ENCODE measurements at places on chromosomes 1 and 21. TPM values are rescaled to one million over a fixed set of nuclear protein-coding genes. Genes with fewer than 3 reads are reported as not detected.
A peak's percentile ranks its signal among the peaks of the same experiment; 100 is the strongest.

- no peak overlapping the region for H3K27ac ChIP-seq
- H3K4me1 ChIP-seq: peaks cover 2% of the 10 kb centered on the region
- no peak overlapping the region for H3K4me3 ChIP-seq
- no peaks in the 10 kb centered on the region for H3K36me3 ChIP-seq
Measured at GRCh38 chr1:82491301-82492048, 690.7 kb downstream of the ADGRL2 start.

GRCh38 chr1:40926441-40926840, 53.1 kb upstream of the CTPS1 start:
- no peak overlapping the region for H3K4me3 ChIP-seq
- no peaks in the 10 kb centered on the region for H3K27me3 ChIP-seq
- no peak for DNase-seq
- peaks cover 8% of the 10 kb centered on the region for H3K4me1 ChIP-seq
- no peaks in the 10 kb centered on the region for H3K36me3 ChIP-seq

GRCh38 chr1:151529211-151529702, 10.9 kb upstream of the TUFT1 start:
- DNase-seq: no peak
- no peaks in the 10 kb centered on the region for H3K27me3 ChIP-seq
- no peak overlapping the region for H3K27ac ChIP-seq
- H3K36me3 ChIP-seq: no peaks in the 10 kb centered on the region

DNA sequence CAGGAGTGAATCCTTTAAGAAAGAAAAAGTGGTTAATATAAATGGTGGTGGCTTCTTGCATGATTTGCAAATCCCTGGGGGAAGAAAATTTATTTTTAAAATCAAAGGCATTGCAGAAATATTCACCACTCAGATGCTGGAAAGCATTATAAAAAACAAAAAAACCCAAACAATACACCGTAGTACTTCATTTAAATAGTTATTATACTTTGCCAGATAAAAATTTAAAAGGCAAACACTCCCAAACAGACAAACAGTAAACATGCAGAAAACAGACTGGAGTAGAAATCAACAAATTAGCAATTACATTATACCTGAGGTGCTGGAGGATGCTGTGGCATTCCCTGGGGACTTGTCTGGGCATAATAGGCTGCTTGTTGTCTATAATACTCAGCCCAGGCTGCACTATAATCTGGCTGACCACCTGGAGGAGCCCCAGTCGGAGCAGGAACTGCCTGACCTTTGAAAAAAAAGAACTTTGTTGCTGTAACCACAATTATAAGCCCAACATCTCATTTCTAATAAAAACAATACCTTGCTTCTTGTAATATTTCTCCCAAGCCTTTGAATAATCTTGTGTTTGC, 29.9 kb downstream of the FUBP1 start:
- peak overlapping the region; percentile 42 for H3K27ac ChIP-seq
- peaks cover 8% of the 10 kb centered on the region for H3K4me1 ChIP-seq
- no peaks in the 10 kb centered on the region for H3K27me3 ChIP-seq
- DNase-seq: peak; percentile 32

DNA sequence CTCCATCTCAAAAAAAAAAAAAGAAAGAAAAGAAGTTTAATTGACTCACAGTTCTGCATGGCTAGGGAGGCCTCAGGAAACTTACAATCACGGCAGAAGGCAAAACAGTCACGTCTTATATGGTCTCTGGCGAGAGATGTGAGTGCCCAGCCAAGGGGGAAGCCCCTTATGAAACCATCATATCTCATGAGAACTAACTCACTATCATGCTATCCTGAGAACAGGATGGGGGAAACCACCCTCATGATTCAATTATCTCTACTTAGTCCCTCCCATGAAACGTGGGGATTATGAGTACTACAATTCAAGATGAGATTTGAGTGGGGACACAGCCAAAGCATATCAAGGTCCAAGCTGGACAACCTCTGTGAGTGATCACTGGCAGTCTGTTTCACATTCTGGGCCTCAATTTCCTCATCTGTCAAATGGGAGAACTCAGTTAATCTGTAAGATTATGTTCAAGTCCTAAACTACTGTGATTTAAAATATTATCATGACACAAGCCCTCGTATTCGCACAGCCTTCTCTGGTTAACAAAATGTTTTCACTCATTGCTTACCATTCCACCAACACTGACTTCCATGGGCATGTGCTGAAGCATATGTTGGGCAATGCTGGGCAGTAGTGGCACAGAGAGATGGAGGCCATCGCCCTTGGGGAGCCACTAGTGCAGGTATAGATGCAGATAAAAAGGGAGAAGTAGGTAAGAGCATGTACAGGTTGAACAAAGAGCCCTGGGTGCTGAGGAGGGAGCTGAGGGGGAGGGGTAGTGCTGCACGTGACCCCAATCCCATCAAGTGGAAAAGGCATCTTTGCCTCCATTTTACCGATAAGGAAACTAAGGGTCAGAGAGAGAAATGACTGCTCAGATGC, 46.2 kb upstream of the SLC2A1 start:
- no peak for DNase-seq
- H3K27me3 ChIP-seq: no peaks in the 10 kb centered on the region
- H3K36me3 ChIP-seq: no peaks in the 10 kb centered on the region
- peaks cover 44% of the 10 kb centered on the region for H3K4me1 ChIP-seq

DNA sequence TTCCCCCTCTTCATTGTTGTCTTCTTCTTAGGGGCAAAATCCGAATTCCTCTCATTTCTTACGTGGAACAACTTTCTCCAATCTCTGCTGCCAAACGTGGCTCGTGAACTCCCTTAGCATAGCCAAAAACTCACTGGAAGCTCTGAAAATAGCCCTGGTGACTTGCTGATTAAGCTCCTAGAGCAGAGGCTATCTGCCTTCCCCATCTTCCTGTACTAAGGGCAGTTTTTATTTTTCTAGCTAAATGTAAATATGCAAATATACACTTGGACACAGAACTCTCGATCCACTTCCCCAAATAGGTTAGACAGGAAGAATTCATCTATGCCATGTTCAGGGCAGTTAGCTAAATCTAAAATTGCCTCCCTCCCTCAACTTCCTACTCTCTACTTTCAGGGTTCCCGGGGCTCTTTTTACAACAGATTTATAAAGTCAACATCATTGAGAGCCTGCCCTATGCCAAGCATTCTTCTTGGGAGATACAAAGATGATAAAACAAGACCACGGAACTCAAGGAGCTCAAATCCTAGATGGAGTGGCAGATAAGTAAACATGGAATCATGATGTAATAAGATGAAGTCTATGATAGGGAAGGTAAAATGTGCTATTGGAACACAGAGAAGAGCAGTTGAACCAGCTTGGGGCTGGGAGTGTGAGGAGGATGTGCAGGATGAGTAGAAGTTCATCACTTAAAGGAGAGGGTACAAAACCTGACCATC, 59.4 kb upstream of the FMOD start:
- no peak for DNase-seq
- no peak overlapping the region for H3K27ac ChIP-seq
- H3K4me3 ChIP-seq: no peak overlapping the region
- no peaks in the 10 kb centered on the region for H3K36me3 ChIP-seq
- H3K4me1 ChIP-seq: no peaks in the 10 kb centered on the region

DNA sequence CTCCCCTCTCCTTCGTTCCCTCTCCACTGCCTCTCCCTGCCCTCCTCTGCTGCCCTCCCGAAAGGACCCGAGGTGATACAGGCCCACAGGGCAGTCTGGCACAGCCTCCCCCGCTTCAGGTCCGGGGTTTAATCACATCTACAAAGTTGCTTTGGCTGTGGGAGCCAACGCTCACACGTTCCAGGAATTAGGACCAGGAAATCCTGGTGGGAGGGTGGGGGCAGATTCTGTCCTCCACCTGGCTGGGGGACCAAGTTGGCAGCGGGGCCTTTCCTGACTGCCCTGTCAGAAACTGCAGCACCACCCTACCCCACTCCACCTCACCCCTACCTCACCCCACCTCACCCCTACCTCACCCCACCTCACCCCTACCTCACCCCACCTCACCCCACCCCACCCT, 95.1 kb downstream of the WDR4 start:
- no peak for DNase-seq
- H3K27ac ChIP-seq: no peak overlapping the region
- H3K4me3 ChIP-seq: no peak overlapping the region
- peaks cover 42% of the 10 kb centered on the region for H3K27me3 ChIP-seq

- H3K27me3 ChIP-seq: no peaks in the 10 kb centered on the region
- peaks cover 4% of the 10 kb centered on the region for H3K4me1 ChIP-seq
- H3K27ac ChIP-seq: no peak overlapping the region
- no peak overlapping the region for H3K4me3 ChIP-seq
Measured at GRCh38 chr21:32545948-32546441, 39.3 kb downstream of the TCP10L start.

DNA sequence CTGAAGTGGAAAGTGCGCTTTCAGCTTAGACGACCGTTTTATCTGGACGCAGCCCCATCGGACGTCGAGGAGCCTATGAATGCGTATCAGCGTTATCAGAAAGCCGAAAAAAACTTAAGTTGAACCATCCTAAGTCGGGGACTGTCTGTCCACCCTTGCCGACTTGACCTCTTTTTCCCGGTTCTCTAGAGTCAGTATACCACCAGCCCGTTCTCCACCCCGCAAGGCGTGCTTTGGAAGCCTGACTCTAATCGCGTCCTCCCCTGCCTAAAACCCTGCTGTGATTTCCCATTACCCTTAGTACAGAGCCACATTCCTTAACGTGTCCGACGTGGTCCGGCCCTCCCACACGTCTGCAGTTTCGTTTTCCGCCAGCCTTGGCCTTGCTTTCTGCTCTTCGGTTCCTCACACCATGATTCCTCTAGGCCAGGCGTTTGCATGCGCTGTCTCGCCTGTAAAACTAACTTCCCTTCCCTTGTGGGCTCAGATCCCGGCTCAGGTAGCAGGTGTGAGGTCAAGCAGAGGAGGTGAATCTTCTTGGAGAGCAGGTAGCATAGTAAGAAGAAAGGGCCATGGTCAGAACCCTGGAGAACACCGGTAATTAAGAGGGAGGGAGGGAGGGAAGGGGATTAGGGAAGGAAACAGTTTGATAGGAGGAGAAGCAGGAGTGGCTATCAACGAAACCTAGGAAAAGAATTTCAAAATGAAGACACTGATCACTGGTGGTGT, 865 bp downstream of the ADPRS start:
- H3K4me3 ChIP-seq: peak overlapping the region; percentile 78
- DNase-seq: peak; percentile 62
- no peak overlapping the region for H3K27ac ChIP-seq
- no peaks in the 10 kb centered on the region for H3K27me3 ChIP-seq
- H3K4me1 ChIP-seq: peaks cover 6% of the 10 kb centered on the region
- H3K36me3 ChIP-seq: no peaks in the 10 kb centered on the region

GRCh38 chr1:29124366-29125236, 898 bp upstream of the TMEM200B start:
- H3K36me3 ChIP-seq: no peaks in the 10 kb centered on the region
- H3K4me3 ChIP-seq: peak overlapping the region; percentile 59
- H3K4me1 ChIP-seq: peaks cover 18% of the 10 kb centered on the region

TCHH gene
- total RNA-seq: 0.03 TPM

GPA33 gene
- 0.52 TPM for total RNA-seq

CLCNKA gene
- not detected for total RNA-seq

LPAR3 gene
- total RNA-seq: 2.4 TPM

ZNF695 gene
- total RNA-seq: 34.6 TPM

ARPC5 gene
- 90.1 TPM for total RNA-seq
